ENCODE measurements at places on chromosomes 1 and 21.

GRCh38 chr21:29812947-29813346 lies 126.8 kb downstream of the GRIK1 start:
- no peak for DNase-seq

DNA sequence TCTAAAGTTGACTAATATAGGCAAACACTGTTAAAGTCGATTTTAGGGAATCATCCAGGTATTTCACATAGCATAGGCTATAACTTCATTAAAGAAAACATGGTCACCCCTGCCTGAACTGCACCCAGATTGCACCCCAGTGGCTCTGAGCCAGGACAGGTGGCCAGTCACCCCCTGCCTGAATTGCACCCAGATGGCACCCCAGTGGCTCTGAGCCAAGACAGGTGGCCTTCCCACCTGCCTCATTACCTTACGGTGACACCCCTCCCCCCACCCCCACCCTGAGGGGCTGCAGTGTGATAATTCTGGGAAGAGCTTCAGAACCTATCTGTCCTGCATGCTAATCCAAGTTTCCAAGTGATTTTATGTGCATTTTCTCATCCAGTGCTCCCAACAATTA lies 78.9 kb downstream of the DSCAM start:
- no peak for DNase-seq

DNA sequence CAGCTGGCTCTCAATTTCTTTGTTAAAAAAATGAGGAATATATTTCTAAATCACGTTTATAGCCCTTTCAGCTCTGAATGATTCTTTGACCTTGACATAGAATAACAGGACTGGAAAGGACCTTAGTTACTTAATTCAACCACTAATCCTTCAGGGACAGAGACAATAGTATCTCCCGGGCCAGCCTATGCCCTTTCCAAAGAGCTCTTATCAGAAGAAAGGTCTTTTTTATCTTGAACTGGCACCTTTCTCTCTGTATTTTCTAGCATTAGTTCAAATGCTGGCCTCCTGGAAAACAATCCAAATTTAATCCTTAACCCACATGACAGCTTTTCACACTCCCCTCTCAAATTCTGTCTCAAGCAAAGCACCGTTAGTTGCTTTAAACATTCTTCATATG lies 44.8 kb upstream of the FBXO28 start:
- DNase-seq = no peak

GRCh38 chr21:45250272-45250671 lies 37.4 kb downstream of the POFUT2 start:
- DNase-seq = no peak

- peak; percentile 57 for DNase-seq
Observed at GRCh38 chr1:154629061-154629674, 21.2 kb upstream of the ADAR start.

- DNase-seq = no peak
Observed at GRCh38 chr1:10374442-10374860, 24.4 kb upstream of the PGD start.

GRCh38 chr1:30902593-30903290 lies 5.8 kb downstream of the SDC3 start:
- DNase-seq = no peak

GRCh38 chr1:38003261-38004250 lies 1.8 kb downstream of the FHL3 start:
- no peak for DNase-seq

DNA sequence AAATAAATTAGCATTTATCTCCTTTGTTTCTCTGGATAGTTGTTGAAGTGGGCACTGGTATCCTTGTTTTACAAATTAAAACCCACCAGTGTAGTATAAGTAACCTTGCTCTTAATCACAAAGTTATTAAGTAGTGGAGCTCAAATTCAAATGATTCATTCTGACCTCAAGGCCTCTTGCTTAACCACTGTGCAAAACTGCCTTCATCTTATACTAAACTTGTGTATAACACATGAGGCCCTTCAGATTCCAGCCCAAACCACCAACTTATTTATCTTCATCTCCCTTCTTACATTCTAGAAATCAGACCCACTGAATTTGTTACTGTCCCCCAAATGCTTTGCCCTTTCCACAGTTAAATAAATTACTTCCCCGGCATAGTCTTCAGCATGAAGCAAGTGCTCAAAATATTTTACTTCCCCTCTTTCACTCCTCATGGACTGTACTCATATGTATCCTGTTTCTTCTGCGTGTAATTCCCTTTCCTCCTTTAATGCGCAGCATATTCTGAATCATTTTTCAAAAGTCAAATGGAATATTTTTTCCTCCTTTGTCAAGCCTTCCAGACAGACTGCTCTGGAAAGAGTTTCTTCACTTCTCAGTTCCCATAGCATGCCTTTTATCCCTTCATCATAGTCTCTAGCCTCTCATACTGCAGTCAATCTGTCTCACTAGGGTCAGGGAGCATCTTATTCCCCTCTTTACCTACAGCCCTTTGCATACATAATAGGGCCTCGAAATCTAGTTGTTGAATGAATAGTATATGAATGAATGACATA lies 19.0 kb upstream of the DNASE2B start:
- DNase-seq = no peak

- DNase-seq = no peak
Observed at GRCh38 chr1:166039436-166040201, 127.2 kb downstream of the FAM78B start.

DNA sequence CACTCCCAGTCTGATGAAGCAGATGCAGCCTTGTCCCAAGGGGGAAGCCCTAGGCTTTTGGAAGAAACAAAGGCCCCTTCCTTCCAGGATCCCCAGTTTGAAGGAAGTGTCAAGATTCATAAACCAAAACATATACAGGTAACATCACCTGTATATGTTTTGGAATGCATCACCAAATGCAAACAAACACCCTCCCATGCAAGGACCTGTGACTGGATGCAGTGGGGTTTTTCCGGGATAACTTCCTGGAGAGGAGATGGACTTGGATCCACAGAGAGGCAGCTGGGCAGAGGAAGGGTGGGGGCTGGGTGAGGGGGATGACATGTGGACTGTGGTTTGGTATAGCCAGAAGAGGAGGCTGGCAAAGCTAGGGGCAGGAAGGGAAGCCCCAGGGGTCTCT lies 1.5 kb upstream of the PLA2G2F start:
- DNase-seq = no peak

GRCh38 chr1:232780354-232780753 lies 24.9 kb upstream of the MAP10 start:
- no peak for DNase-seq

- DNase-seq = no peak
Observed at GRCh38 chr1:170599033-170599432, 64.9 kb upstream of the PRRX1 start.

- DNase-seq = no peak
Observed at GRCh38 chr1:185263780-185264179, 53.3 kb downstream of the IVNS1ABP start.

DNA sequence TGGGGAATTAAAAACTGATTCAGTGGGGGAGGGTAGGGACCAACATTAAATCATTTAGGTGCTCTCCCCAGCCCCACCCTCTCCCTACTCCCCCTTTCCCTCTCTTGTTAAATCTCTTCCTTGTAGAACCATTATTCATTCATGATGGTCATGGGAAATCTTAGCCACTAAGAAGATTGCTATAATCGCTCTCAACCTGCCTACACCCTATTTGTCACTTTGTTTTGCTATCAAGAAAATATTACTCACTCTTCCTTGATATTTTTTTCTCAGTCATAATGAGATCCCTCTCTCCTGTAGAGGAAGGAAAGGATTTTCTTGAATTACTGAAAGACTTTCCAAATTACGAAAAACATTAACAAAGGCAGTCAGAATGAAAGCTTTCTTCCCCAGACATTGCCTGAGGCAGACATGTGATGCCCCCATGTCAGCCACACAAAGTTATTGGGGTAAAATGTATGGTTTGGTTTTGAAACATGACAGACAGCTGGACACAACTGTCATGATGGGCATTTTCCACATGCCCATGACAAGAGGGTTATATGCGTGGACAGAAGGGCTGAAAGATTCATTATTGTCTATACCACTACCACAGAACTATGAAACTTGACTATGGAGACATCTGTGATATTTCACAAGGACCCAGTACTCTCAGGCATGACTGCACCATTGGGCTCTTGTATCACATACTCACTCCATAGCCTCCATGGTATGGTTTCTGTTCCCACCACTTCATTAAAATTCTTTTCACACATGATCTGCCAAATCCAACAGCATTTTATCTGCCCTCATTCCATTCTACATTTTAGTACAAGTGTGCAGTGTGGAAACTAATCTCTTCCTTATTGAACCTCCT lies 420.1 kb downstream of the DISC1 start:
- DNase-seq = no peak

- no peak for DNase-seq
Observed at GRCh38 chr21:23217597-23217996, 2219.4 kb downstream of the NCAM2 start.

GRCh38 chr1:14301704-14302024 lies 296.8 kb upstream of the KAZN start:
- DNase-seq = no peak

- DNase-seq = no peak
Observed at GRCh38 chr1:84912726-84913554, 19.9 kb upstream of the LPAR3 start.

DNA sequence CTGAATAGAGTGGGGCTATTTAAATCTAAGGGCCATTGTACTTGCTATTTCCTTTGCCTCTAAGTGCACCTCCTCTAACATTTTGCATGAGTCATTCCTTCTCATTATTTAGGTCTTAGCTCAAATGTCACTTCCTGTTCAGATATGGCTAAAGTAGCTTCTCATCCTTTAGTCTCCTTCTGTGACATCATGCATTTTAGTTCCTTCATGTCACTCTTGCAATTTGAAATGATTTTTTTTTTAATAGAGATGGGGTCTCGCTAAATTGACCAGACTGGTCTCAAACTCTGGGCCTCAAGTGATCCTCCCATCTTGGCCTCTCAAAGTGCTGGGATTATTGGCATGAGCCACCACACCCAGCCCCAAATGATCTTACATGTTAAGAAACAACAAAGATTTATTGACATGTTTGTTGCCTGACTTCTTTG lies 6.6 kb downstream of the TBX19 start:
- peak; percentile 93 for DNase-seq

- DNase-seq = no peak
Observed at GRCh38 chr1:85991261-85991660, 165.3 kb downstream of the COL24A1 start.

DNA sequence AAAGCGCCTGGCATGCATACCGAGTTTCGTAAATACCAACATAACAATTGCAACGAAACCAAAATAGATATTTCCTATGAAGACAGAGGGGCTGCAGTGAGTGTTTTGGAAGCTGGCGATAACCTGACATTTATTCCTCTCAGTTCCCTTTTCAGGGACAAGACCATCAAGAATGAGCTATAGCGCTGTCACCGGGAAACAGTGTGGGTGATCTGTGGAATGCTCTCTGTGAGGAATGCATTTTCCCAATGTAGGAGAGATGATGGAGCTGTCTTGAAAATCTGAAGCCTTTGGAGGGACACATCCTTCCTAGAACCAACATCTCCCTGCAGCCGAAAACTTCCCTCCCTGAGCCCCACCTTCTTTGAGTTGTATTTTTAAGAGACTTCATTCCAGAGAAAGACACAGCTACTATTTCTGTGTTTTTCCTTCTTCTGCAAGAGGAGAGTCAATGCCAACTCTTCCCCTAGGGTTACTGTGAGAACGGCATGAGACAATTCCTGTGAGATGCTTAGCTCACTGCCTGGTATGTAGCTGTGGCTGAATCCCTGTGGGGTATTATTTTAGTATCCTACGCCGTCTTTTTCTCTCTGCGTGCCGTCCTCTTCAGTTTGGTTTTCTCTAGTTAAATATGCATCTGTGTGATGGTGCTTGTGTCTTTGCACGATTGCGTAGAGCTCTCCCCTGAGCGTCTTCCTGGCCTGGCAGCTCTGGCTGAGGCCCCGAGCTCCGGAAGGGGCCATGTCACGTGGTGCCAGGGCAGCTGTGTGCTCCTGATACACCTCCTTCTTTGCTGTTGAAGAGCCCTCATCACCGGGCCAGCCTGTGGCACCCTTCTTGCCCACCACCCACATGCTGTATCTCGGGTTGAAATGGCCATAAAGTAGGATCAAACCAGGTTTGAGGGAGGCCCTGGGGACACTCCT lies 45.2 kb downstream of the AJAP1 start:
- no peak for DNase-seq

GRCh38 chr21:43191521-43191920 lies 22.7 kb downstream of the CRYAA start:
- DNase-seq = no peak

DNA sequence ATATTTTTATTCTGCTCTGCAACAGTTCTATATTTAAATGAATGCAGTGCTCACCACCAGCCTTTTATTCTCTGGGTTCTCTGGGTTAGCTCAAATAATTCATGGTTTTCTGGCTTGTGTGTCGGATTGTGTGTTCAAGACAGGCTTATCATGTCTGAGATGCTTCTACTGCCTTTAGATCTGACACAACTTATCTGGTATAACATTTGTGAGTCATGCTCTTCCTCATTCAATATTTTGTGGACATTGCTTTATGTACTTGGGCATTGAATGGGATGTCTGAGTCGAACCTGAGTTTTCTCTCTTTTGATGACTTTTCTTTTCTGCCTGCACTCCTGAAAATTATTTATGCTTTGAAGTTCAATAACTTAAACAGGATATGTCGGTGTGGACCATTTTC lies 17.6 kb upstream of the PKP1 start:
- DNase-seq = no peak

DNA sequence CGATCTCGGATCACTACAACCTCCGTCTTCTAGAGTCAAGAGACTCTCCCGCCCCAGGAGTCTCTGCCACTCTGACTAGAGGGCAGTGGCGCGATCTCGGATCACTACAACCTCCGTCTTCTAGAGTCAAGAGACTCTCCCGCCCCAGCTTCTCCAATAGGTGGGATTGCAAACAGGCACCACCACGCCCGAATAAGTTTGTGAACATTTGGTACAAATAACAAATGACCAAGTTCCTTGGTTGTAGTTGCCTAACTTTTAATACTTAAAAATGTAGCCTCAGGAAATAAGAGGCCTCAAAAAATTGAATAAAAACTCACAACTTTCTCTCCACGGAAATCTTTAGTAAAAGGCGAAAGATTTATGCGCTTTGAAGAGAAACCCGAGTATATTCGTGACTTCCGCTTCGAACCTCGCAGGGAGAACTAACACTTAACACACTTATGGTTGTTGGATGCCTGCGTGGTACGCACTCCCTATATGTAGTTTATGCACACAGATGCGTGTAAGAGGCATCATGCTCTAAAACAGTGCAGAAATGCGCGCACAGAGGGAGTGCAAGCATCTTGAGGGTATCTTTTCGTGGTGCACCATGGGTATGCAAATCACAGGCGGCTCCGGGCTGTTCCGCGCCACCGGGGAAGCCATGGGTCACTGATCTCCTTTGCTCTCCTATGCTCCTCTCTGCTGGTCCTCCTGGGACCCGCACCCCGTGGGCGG lies 11.4 kb downstream of the BTBD19 start:
- DNase-seq = peak; percentile 77

GRCh38 chr1:31866450-31867032 lies 50.7 kb upstream of the SPOCD1 start:
- DNase-seq = no peak

- DNase-seq = no peak
Observed at GRCh38 chr1:161133220-161133740, 813 bp upstream of the DEDD start.
